Urinary bladder (tissue), 4 donors: ENCODE measurements at places on chromosomes 7 and 10. TPM values are rescaled to one million over a fixed set of nuclear protein-coding genes. Genes with fewer than 3 reads are reported as not detected.

CYP2C8 gene
- 0.95 TPM for polyA plus RNA-seq

ELMO1 gene
- 14.1 TPM for polyA plus RNA-seq

TAS2R3 gene
- not detected for polyA plus RNA-seq

COL26A1 gene
- polyA plus RNA-seq, result 0.06 TPM

CRHR2 gene
- polyA plus RNA-seq, result 0.03 TPM

SFMBT2 gene
- polyA plus RNA-seq, result 5.0 TPM

SGMS1 gene
- polyA plus RNA-seq, result 21.2 TPM

PROSER2 gene
- 6.6 TPM for polyA plus RNA-seq

PVRIG gene
- polyA plus RNA-seq, result 0.77 TPM

ZPBP gene
- polyA plus RNA-seq, result not detected

SPDYE5 gene
- polyA plus RNA-seq, result 0.06 TPM

UCN3 gene
- not detected for polyA plus RNA-seq

NUDT5 gene
- polyA plus RNA-seq, result 25.0 TPM

ANKIB1 gene
- polyA plus RNA-seq, result 15.2 TPM

CHST12 gene
- 29.6 TPM for polyA plus RNA-seq

RNF32 gene
- 0.32 TPM for polyA plus RNA-seq

PNLIPRP1 gene
- polyA plus RNA-seq, result 0.11 TPM

LRRN3 gene
- polyA plus RNA-seq, result 2.2 TPM

PRRT4 gene
- 1.3 TPM for polyA plus RNA-seq

POLR3A gene
- polyA plus RNA-seq, result 5.8 TPM

RRP12 gene
- polyA plus RNA-seq, result 12.3 TPM

C7orf33 gene
- not detected for polyA plus RNA-seq

SOSTDC1 gene
- polyA plus RNA-seq, result 2.3 TPM

ANKRD7 gene
- polyA plus RNA-seq, result 0.10 TPM
